ENCODE measurements at places on chromosomes 2 and 18. TPM values are rescaled to one million over a fixed set of nuclear protein-coding genes. Genes with fewer than 3 reads are reported as not detected.

- no peak for DNase-seq
These were observed 1.9 kb downstream of the GLB1L start for GRCh38 chr2:219243291-219243761.

- DNase-seq, result peak; percentile 95
These were observed 2.2 kb downstream of the MPP4 start for GRCh38 chr2:201696151-201696659.

GRCh38 chr18:22213333-22213973 is 44.1 kb downstream of the GATA6 start:
- no peak for DNase-seq

DNA sequence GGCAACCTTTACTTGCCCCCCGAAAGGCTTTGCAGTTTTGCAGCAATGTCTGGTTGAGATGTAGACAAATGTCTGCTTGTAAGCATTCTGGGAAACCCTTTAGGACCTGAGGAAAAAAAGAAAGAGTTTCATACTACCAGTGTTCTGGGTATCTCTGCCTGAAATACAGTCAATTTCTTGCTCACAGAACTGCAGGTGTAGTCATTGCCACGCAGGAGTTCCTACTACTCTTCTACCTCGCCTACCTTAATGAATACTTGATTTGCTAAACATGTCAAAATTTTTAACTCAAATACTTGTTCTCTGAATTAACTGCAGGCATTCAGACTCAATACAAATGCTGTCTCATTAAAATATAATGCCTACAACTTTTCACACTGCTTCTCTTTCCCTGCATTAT is 56.4 kb downstream of the GCA start:
- no peak for DNase-seq

DNA sequence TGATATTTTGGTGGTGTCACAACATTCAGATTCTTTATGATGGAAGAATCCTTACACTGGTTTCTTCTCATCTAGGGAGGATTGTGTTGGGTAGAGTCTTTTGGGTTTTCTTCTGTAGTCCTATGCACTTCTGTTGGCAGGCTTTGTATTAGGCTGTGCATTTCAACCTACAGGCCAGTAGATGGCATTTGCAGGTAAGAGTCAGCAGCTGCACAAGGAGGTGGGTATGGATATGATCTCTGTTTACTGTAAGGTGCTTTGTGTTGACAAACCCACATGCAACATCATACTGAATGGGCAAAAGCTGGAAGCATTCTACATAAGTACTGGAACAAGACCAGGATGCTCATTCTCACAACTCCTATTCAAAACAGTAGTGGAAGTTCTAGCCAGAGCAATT is 656.8 kb downstream of the METTL4 start:
- DNase-seq, result no peak

- no peak for DNase-seq
These were observed 26.1 kb upstream of the OTOF start for GRCh38 chr2:26504002-26504401.

GRCh38 chr2:80288576-80288975 is 16.0 kb downstream of the LRRTM1 start:
- DNase-seq, result no peak

DNA sequence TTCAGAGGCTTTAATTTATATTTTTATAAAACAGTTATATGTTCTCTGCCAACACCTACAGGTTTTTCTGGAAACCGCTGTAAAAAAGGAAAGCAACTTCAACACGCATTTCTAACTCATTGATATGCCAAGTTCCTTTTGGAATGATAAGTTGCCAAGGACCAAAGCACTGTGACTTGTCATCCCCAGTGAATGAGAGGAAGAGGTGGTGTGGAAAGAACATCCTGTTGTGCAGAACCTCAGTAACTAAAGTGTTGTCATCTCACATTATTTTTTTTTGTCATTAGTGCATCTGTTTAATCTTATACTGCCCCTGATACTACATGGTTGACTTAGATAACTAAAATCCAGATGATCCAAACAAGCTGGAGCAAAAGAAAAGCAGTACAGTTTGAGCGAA is 96.0 kb upstream of the NEUROD1 start:
- no peak for DNase-seq

- DNase-seq, result peak; percentile 30
These were observed 78.5 kb downstream of the XDH start for GRCh38 chr2:31335921-31336585.

DNA sequence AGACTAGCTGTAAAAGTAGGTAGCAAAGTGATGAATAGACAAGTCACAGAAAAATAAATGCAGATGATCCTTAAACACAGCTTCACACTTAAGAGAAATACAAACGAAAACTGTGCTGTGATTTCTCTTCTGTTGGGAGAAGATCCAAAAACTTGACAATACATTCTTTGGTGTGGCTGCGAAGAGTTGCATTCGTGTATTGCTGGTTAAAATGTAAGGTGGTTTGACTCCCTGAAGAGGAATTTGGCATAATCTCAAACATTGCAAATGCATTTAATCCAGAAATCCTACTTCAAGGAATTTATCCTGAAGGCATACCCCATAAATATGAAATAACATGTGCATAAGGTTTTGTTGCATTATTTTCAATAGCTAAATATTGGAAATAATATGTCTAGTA is 7.1 kb downstream of the CCNYL1 start:
- DNase-seq, result no peak

- peak; percentile 49 for DNase-seq
These were observed 675 bp downstream of the PRKD3 start for GRCh38 chr2:37323781-37324535.

DNA sequence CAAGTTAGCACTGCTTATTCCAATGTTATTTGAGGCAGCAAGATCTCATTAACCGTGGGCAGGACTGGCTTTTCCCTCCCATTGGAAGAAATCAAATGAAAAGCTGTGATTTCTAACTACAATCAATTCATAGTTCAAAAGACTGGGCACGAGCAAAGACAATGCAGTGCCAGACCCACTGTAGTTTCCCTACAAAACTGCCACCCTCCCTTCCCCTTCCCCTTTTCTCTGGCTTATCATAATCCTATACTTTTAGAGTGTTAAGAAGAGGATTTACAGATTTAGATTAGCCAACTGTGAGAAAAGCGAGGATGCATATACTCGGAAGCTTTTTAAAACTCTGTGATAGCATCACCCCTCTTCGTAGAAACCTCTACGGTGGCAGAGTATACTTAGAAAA is 260.4 kb downstream of the STK39 start:
- DNase-seq, result no peak

DNA sequence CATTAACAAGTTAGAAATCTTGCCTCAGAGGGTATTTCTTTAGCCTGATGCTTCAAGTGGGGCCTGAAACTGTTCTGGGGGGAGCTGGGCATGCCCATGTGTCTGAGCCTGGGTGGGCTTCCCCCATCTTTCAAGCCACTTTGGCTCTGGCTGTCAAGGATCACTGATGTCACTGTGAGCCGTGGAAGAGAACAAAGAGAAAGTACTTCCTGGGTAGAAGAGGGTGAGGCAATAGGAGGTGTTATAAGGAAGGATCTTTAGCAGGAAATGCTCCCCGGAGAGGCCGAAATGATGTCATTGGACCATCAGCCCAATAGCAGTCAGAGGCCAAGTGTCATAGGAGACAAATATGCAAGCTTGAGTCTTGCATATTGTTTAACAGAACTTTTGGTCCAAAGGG is 228.4 kb upstream of the MEX3C start:
- no peak for DNase-seq

DNA sequence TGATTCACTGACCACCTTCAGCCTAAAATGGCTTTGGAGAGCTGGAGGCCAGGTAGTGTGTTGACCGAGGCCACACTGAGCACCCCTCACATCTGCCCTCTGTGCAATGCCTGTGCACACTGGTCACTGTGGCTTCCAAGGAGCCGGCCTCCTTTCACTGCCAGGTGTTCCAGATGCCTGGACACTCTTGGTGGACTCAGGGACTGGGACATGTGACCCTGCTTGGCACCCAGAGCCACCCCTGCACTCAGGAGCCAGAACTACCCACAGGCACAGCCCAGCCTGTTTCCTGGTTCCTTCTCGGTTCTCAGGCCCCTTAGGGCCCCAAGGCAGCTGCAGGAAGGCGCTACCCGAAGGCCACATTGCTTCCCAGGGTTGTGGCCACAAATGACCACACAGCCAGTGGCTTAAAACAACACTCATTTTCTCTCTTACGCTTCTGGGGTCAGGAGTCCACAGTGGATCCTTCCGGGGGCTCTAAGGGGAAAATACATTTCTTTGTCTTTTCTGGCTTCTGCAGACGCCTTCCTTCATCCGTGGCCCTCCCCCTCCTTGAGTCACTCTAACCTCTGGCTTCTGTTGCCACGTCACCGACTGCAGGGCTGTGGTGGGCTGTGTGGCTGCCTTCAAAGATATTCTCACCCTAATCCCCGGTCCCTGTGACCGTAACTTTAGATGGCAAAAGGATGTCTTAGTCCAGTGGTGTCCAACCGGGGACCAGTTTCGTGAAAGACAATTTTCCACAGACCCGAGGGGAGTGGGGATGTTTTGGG is 78.6 kb downstream of the ASB1 start:
- DNase-seq, result no peak

- no peak for DNase-seq
These were observed 115.7 kb upstream of the RBMS1 start for GRCh38 chr2:160609346-160609745.

GRCh38 chr2:158936978-158937377 is 31.5 kb upstream of the TANC1 start:
- peak; percentile 94 for DNase-seq

Gene ALMS1
- total RNA-seq, result 19.3 TPM

Gene LYPD6
- 40.4 TPM for total RNA-seq

Gene CAPN14
- total RNA-seq, result not detected

Gene FIGN
- 2.2 TPM for total RNA-seq

Gene DRC1
- total RNA-seq, result not detected

Gene BOLL
- not detected for total RNA-seq

Gene PKP4
- 52.6 TPM for total RNA-seq

Data from A172 (cell line).